ENCODE measurements at places on chromosomes 4 and X.

- DNase-seq = no peak
Observed at GRCh38 chrX:13258052-13258444, 61.8 kb downstream of the ATXN3L start.

GRCh38 chr4:120842031-120842430, 80.5 kb downstream of the PRDM5 start:
- DNase-seq = no peak

DNA sequence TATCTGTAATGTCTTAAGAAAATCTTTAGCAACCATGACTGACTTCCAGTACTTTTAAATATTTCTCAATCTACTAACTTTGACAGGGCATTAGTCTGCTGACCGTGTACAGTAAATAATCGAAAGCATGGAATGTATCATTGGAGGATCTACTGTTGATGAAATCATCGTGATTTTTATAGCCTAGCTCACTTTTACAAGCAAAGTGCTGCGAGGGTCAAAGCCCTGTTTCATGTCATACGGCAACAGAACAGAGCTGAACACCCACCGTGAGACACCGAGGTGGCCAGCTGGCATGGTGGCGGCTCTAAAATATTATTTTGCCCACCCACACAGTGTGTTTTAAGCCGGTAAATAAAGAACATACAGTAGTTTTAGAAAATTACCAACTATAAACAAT, 679.3 kb downstream of the FAT4 start:
- no peak for DNase-seq

DNA sequence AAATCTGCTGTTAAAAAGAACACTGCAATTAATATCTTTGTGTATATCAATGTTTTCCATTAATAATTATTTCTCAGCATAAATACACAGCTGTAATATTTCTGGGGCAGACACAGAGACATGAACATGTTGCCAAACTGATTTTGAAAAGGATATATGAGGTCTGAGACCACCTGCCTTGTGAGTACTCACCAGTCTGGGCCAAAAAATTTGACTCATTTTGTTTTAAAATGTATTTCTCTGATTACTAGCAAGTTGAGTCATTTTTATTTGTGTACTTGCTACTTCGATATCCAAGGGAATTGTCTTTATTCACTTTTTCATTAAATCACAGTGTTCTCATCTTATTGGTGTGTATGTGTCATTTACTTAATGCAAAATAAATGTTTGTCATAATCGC, 8.5 kb upstream of the RAI2 start:
- DNase-seq = no peak

DNA sequence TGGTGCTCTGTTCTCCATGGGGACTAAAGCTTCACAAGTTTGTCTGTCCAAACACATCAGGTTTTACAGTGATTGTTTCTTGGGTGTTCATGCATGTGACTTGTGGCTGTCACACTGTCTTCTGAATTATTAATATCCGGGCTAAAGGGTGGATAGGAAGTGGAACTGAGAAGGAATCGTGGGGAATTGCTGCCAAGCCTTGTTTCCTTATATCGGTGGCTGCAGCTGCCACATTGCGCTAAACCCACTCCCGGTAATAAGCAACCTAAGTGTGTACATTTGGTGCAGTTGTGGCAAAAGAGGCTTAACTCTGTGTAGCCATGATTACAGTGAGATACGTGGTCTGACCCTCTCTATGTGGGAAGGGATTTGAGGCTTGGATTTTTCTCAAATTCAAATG, 30.7 kb downstream of the SEPTIN11 start:
- DNase-seq = no peak

DNA sequence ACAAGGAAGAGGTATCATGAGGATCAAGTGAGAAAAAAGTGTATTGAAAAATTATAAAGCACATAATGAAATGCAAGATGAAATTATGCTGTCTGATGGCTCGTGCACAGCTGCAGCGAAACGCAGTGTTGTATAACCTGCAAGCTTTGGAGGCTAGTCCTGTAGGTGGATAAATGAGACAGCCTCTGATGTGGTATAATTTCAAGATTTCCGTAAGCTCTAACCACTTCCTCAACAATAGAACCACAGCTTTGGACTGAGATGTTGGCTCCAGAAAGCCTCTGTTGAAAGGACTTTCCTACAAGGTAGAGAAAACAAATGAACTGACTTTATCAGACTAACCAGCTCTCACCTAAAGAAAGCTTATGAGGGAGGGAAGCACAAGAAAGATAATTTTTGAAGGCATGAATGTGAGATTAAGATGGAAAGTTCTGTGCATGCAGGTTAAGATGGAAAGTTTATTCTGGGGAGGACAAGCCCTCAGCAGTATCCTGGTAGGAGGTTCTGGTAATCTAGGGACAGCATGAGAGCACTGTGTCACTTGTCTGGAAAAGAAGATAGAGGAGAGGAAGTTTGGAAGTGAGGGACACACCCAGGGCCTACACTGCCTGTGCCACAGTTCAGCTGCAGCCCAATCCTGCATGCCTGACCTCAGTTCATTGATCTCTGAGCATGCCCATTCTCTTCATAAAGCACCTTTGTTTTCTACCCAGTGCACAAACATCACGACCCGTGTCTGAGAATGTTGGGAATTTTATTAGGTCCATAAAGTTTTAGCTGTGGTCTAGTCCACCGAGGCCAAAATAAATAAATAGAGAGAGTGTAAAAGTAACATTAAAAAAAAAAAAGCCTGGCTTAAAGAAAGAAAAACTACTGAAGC, 161.5 kb upstream of the SFRP2 start:
- no peak for DNase-seq

GRCh38 chr4:52144372-52144771, 93.3 kb downstream of the SPATA18 start:
- DNase-seq = no peak

GRCh38 chr4:143140696-143141095, 44.0 kb upstream of the USP38 start:
- no peak for DNase-seq

DNA sequence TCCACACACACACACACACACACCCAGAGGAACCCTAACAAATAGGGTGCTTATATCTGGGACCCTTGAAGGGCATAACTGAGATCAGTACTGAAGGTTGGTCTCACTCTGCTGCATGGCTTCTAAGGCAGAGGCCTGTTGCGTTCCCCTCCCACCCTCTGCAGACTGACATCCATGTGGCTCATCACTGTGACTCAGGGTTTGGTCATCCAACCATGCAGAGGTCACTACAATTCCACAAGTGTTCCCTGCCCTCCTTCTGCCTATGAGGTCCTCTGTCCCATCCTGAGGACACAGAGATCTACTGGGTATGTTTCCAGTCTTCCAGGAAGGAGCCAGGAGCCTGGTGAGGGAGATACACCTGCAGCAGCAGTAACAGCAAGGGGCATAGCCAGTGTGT, 55.8 kb downstream of the XAGE2 start:
- DNase-seq = no peak

- DNase-seq = no peak
Observed at GRCh38 chrX:54530357-54530900, 410 bp downstream of the GNL3L start.

GRCh38 chrX:23389196-23389792, 54.6 kb downstream of the PTCHD1 start:
- DNase-seq = no peak

Data from stimulated activated CD4-positive, alpha-beta T cell treated with anti-CD3 and anti-CD28 coated beads, Interleukin-1b, Interleukin-23, amount 100 ng/mL, for 4 hours (primary cell).